Tongue (tissue), 3 donors: ENCODE measurements at places on chromosomes 2 and 18. TPM values are rescaled to one million over a fixed set of nuclear protein-coding genes. Genes with fewer than 3 reads are reported as not detected.

HOXD3 gene
- 1.9 TPM for total RNA-seq

ST8SIA3 gene
- 0.10 TPM for total RNA-seq

PLCL1 gene
- total RNA-seq: 31.2 TPM

FAM237A gene
- total RNA-seq: not detected

RUFY4 gene
- total RNA-seq: not detected

FAM110C gene
- total RNA-seq: 3.7 TPM

GRCh38 chr2:236661762-236662110 is 92.1 kb downstream of the ACKR3 start:
- peak; percentile 55 for DNase-seq

DNA sequence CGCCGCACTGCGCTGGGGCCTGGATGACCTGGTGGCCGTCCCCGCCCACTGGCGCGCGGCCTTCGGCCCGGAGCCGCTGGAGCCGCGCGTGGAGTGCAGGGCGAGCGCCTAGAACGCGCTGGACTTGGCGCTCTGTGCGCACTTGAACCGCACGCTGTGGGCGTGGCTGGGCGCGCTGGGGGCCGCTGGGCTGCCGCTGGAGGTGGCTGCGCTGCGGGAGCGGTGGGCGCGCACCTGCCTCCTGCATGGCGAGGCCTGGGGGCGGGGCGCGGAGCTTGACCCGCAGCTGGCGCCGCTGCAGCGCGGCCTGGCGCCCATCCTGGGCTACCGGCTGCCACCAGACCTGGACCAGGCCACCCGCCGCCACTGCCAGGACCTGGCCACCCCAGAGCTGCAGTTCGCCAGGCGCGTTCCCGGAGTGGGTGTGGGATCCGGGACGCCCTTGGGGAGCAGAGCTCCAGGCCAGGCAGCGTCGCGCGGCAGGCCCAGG is 9.9 kb downstream of the AQP12B start:
- no peak for DNase-seq

- DNase-seq: no peak
Measured at GRCh38 chr2:43340066-43340465, 113.7 kb upstream of the ZFP36L2 start.

DNA sequence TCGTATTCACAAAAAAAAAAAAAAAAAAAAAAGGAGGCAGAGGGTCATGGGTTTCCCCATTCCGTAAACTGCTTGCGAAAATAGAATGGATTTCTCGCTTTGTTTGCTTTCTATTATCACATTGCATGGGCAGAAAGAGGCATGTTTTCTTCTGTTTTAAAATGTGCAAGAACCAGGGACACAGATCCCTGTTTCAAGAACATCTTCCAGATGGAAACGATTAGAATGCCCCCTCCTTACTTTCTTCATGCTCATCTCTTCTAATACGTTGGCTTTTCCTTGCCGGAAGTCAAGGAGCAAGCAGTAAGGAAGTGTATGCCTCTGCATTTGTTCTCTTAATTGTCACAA is 51.0 kb upstream of the ZNF516 start:
- peak; percentile 44 for DNase-seq

- DNase-seq: no peak
Measured at GRCh38 chr2:127007652-127008051, 99.3 kb downstream of the BIN1 start.

DNA sequence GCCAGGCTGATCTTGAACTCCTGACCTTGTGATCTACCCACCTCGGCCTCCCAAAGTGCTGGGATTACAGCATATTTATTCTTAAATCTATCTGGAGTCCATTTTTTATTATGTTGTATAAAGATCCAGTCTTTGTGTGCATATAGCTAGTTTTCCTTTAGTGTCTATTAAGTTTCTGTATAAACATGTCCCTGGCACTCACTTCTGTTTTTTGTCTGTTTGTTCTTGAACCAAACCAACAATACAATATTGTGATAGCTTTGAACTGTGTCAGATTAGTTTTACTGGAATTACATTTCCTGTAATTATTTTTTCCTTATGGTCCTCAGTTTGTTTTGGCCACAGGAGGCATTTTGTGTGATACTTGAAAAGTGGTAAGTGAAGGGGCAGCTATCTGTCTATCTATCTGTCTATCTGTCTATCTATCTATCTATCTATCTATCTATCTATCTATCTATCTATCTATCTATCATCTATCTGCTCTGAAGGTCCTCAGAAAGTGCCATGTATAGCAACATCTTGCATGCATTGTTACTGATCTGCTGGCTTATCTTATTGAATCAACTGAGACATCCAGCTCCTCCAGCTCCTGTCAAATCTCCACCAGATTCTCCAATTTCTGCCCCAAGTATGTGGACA is 70.9 kb upstream of the ACVR1 start:
- DNase-seq: no peak

- DNase-seq: no peak
Measured at GRCh38 chr2:120301284-120301683, 44.7 kb upstream of the INHBB start.

- DNase-seq: no peak
Measured at GRCh38 chr18:34321066-34321465, 96.4 kb upstream of the NOL4 start.

DNA sequence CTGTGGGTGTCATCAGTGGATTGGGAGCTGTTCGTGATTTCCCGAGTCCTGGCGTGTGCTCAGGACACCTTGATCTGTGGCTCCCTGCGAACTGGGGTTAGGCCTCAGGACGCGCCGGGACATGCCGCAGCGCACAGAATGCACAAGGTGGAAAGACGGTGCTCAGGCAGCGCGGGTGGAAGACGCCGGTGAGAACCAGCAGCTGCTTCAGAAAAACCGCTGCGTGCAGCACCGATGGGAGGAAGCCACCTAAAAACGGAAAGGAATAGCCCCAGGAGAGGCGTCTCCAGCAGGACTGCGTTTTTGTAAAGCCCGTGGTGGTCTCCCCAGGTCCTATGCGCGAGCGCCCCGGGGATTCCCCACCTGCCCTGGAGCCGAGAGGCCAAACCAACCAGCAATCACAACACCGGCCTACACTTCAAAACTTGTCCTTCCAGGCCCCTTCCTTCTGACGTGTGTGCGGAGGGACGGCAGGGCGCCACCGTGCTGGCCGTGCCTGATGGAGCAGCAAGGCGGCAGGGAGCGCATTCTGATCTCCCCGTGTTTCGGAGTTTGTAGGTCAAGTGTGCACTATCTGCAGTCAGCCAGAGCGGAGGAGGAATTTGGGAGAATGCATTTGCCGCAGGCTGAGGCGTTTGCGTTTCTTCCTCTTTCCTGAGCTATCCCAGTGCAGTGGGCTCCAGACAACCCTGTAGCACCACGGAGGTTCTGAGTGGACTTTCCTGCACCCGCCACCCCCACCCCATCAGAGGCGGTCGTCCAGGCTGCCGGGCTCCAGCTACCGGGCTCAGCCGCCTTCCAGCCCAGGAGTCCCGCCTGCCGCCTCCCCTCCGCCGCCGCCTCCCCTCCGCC is 32.2 kb downstream of the RTP5 start:
- DNase-seq: peak; percentile 18

GRCh38 chr2:237141571-237142051 is 55.9 kb downstream of the COPS8 start:
- no peak for DNase-seq

DNA sequence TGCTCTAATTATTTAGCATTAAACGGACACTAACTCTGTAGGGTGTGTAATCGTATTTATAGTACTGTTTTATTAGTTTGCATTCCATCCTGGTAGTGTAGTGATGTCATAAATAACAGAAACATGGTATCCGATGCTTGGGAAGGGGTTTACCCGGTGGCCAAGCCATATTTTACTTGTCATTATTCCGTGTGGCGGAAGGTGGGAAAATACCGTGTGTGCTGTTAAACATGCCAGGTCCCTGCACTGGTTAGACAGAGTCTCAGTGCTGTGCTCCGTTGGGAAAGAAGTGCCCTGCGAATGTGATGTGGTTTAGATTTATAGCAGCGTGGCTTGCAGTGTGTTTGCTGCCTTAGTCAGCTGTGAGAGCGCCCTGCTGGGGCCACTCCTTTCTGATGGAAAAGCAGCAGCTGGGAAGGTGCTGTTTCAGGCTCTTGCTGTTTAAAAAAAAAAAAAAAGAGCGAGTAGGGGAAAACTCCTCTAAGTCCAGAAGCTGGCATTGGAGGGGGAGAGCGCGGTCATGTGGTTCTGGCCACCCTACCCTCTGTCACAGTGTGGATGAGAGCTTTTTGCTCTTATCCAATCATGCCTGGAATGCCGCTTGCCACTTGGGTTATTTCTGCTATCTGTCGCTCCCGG is 211.0 kb downstream of the NEDD4L start:
- DNase-seq: peak; percentile 94

DNA sequence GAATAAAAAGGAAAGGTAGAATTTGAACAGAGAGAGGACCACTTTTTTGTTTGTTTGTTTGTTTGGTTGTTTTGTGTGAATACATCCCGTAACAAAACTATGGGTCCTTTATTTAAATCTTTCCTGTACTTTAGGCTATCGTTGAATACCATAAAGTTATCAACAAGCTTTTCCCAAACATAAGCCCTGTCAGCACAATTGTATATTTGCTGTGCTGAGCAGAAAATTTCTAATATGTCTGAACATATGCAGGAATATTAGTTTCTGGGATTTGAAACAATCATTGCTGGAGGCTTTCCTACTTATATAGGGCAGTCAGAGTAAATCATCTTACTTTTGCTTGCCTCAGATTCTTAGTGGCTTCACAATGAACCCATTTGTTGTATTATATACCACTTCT is 536.4 kb downstream of the CNTNAP5 start:
- DNase-seq: no peak

DNA sequence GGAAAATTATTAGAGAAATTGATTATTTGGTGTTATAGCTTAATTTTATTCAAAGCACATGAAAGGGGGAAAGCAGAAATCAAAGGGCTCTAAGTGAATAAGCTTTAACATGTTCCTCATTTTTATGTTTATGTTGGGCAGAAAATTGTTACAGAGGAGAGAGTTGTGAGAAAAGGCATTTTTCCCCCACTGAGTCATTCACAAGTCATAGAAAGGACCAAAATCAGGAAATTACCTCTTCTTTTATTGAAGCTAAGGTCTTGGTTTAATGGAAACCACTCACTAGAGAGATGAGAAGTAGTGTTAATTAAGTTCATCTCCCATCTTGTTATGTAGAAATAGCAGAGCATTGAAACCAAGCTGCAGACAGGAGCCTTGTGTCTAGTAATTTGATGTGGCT is 175.3 kb upstream of the THUMPD2 start:
- no peak for DNase-seq

- DNase-seq: peak; percentile 43
Measured at GRCh38 chr2:101036562-101036961, 34.5 kb downstream of the RPL31 start.

GRCh38 chr2:65500310-65501040 is 68.1 kb upstream of the SPRED2 start:
- no peak for DNase-seq

GRCh38 chr2:152062125-152063091 is 36.4 kb downstream of the CACNB4 start:
- DNase-seq: peak; percentile 76

DNA sequence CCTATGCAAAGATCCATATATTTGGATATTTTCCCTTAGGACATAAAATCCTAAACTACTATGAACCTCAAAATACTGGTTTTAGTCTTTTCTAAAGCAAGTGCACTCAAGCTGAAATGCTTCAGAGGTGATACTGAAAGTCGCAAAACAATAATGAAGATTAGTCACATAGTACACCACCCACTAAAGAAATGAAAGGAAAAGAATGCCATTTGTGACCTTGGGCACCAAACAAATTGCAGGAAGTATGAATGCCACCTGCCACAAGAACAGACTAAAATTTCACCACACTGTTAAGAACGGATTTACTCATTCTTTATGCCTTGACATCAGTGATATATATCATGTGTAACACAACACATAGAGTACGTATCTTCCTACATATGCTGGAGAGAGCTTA is 161.5 kb downstream of the ZNF521 start:
- DNase-seq: no peak

DNA sequence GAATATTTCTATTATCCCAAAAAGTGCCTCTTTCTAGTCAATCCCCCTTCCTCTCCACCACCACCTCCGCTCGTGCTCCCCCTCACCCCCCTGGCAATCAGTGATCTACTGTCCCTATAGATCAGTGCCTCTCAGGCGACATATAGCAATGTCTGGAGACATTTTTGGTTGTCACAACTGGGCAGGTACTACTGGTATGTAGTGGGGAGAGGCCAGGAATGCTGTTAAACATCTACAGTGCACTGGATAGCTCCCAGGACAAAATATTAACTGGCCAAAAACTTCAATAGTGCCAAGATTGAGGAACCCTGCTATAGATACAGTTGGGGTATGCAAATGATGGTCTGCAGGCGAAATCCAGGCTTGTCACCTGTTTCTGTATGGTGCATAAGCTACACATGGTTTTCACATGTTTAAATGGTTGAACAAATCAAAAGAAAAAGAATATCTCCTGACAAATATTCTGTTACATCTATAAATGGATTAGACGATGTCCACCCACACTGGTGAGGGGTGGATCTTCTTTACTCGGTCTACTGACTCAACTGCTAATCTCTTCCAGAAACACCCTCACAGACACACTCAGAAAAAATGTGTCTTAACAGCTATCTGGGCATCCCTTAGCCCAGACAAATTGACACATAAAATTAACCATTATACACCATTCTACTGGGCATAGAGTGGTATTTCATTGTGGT is 25.5 kb downstream of the DPYSL5 start:
- no peak for DNase-seq

GRCh38 chr2:27021253-27022049 is 11.3 kb upstream of the TMEM214 start:
- no peak for DNase-seq

GRCh38 chr18:48027401-48027963 is 97.0 kb upstream of the SMAD2 start:
- DNase-seq: no peak

GRCh38 chr2:132544006-132544630 is 125.9 kb downstream of the LYPD1 start:
- no peak for DNase-seq

GRCh38 chr18:44602380-44602779 is 78.3 kb upstream of the SETBP1 start:
- DNase-seq: no peak

DNA sequence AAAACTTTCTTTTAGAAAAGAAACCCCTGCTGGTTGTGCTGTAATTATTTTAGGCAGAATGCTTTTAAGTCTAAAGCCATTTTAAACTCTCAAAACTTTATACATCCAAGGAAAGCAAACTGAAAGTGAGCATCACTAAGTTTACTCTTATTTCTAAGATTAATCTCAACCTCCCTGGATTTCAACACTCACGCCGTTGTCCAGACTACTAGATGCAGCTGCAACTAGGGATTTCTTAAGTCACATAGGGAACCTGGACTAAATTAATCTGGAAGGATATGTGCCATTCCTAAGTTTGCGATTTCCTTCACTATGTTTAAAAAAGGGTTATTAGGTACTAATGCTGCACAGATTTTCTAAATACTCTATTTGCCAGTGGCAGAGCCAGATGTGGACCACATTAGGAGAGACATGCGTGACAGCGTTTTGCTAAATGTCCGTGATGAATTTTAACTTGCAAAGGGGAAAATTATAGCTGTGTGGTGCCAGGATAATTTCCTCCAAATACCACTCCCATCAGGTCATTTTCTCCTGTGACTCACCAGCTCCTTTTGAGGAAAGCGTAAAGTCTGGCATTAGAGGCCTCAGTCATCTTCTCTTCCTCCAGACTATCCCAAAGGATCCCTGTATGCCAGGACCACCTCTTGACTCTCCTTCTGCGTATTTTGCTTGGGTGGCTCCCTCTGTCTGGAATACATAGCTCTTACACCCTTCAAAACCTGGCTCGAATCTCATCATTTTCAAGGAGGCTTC is 143.7 kb downstream of the ATL2 start:
- peak; percentile 68 for DNase-seq

GRCh38 chr2:106106622-106107508 is 87.2 kb downstream of the UXS1 start:
- DNase-seq: no peak
